Muscle of back (tissue), 13 donors: ENCODE measurements at places on chromosomes 7 and 10. TPM values are rescaled to one million over a fixed set of nuclear protein-coding genes. Genes with fewer than 3 reads are reported as not detected.
A peak's percentile ranks its signal among the peaks of the same experiment; 100 is the strongest.

TES gene
- 18.2 TPM for polyA plus RNA-seq

- no peak for DNase-seq
Observed at GRCh38 chr10:121804460-121804859, 123.4 kb downstream of the ATE1 start.

GRCh38 chr10:79051766-79052165, 17.0 kb upstream of the ZMIZ1 start:
- DNase-seq, result no peak

DNA sequence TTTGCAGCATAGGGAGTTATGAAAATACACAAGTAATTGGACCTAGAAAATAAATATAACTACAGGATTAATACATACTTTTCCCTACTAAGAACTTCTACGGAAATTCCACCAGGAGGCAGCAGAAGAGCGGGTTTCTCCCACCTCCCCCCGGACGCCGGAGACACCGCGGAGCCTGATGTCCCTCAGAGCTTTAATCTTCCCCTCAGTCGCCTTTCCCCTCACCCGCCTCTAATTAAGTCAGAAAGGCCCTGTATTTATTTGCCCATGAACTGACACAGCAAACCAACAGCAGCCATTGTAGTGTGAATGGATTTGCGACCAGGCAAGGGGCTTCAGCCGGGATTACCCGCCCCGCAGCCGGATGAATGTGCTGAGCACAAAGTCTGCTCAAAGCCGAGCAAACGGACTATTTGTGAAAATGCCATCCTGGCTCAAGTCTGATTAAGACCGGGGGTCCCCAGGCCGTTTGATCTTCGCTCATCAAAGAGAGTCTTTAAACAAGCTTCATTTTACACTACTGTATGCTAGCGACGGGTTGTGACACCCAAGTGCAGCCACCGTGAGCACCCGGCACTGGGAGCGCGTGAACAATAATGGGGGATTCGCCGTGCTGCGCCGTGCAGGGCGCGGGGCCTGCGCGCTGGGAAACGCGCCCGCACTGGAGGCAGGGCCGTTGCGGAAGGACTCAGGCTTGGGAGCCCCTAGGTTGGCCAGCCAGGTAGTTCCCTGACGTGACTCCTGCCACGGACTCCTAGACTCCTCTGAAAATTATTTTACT, 5.6 kb upstream of the DKK1 start:
- DNase-seq, result peak; percentile 77

DNA sequence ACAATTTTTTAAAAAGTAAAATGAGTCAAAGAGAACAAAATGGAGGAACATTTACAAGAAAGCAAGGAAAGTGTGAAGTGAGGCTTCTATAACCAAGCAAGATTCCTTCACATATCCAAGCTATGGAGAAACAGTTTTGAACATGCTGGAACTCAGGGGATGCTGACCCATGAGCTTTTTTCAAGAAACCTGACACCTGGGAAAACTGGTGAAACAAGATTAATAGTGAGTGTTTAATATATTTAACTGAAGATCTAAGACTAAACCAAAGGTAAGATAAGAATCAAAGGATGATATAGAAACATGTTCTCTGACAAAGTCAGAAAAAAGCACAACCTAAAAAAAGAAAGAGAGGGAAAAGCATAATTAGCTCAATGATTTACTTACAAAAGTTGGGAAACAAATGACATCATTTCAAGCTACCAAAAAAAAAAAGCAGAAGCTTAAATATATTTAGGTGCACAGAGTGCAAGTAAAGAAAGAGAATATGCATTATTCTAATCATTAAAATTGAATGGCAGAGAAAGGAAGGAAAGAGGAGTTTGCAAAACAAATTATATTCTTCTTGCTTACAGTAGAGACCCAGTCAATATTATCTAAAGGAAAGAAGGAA, 24.9 kb downstream of the C7orf25 start:
- DNase-seq, result no peak
